ENCODE measurements at places on chromosomes 2 and 18. TPM values are rescaled to one million over a fixed set of nuclear protein-coding genes. Genes with fewer than 3 reads are reported as not detected.

DNA sequence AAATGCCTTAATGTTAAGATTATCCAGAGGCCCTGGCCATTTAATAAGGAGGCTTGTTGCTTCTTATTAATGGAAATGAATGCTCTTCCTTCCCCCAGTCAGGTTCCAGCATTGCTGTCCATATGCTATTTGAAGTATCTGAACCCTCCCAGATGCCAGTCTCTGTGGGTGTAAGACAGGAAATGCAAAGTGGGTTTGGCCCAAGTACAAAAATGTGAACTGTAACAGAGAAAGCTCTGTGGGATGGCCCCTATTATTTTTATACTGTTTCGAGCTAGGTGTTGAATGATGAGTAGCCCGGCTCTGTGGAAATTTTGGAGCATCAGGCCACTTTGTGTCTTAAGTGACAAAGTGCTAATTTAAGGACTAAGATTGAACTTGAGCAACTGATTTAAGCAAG, 141.0 kb downstream of the UXS1 start:
- no peaks in the 10 kb centered on the region for H3K36me3 ChIP-seq
- H3K27ac ChIP-seq = no peak overlapping the region
- H3K4me3 ChIP-seq = no peak overlapping the region
- no peaks in the 10 kb centered on the region for H3K27me3 ChIP-seq

- DNase-seq = no peak
- no peak overlapping the region for H3K27ac ChIP-seq
- H3K4me3 ChIP-seq = no peak overlapping the region
Observed at GRCh38 chr2:152114366-152114765, 15.5 kb upstream of the CACNB4 start.

DNA sequence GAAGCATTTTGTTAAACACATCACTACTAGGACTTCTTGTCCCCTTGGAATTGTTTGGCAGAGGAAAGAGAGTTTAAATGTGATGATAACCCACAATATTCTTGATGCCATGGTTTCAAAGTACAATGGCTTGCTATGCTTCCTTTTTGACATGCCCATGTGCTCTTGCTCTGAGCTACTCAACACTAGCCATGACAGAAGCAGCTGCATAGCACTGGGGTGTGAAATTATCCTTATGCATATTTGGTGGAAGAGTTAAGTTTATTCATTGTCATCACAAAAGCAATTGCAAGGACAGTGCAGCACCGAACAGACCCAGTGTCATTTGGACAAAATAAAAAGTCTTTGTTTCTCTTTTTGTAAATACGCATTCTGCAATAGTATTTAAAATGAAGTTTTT, 209.9 kb upstream of the CDH20 start:
- H3K27me3 ChIP-seq = no peaks in the 10 kb centered on the region
- H3K27ac ChIP-seq = no peak overlapping the region
- H3K4me3 ChIP-seq = no peak overlapping the region
- DNase-seq = no peak
- H3K4me1 ChIP-seq = no peaks in the 10 kb centered on the region

DNA sequence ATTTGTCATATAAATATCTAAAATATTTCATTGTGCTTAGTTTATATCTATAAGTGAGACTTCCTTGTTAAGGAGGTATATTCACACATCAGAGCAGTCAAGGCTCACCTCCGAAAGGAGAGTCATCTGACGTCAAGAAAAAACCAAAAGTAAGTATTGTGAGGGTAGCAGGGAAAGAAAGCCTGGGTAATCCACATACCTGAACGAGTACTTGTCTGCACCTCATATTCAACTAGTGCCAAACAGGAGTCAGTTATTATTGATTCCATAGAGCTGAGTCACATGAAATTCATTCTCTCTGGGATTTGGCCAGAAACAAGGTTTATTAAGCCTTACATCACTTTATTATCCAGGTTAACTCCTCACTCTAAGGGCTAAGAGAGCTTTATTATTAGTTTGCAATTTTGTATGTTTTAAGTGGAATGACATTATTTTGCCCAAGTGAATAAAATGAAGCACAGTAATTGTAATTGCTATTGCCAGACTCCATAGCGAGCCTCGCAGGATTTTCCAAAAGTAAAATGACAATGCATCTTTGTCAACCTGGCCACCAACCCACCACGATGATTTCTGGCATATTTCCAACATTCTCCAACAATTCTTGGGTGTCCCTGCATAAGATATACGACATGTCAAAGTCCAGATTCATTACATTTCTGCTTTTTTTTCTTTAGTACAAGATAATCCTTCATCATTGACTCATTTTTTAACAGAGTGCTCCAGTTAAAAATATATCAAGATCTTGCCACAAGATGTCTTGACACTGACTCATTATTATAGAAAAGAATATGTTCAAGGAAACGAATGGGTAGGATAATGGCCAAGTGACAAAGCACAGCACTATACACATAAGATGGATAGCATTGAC, 1210.4 kb upstream of the ACVR2A start:
- no peak for DNase-seq
- H3K36me3 ChIP-seq = no peaks in the 10 kb centered on the region
- H3K27me3 ChIP-seq = no peaks in the 10 kb centered on the region
- no peak overlapping the region for H3K27ac ChIP-seq
- H3K4me3 ChIP-seq = no peak overlapping the region

DNA sequence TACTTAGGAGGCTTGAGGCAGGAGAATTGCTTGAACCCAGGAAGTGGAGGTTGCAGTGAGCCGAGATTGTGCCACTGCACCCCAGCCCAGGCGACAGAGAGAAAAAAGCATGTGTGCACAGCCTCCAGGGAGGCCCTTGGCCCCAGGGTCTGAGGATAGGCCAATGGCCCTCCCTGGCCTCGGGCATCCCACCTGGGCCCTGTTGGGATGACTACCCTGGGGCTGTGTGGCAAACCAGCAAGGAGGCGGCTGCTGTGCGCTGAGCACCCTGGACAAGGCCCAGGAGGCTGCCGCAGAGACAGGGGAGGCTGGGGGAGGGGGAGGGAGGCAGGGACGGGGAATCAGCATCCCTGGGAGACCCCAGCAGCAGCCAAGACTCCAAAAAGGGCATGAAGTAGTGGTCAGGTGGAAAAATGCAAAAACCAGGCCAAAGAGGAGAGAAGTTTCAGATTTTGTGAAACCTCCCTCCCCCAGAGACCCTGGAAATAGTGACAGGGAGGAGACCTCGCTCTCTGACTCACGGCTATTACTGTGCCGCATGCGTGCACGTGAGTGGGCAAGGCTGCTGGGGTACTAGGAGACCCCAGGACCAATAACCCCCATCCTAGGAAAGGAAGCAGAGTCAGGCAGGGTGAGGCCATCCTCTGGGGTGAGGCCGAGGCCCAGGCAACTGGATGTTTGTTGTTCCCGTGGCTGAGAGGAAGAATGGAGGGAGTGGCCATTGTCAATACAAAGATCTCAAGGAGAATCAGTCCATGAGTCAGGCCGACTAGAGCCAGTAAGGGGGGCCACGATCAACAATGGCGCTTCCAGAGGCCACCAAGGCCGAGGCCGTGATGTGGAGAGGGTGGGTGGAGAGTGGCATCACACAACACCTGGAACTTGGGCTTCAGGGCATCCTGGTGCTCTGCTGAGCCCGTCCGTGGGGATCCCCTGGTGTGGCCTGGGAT, 16.0 kb upstream of the B3GNT7 start:
- H3K4me3 ChIP-seq = no peak overlapping the region
- H3K27me3 ChIP-seq = no peaks in the 10 kb centered on the region
- no peaks in the 10 kb centered on the region for H3K36me3 ChIP-seq
- no peak overlapping the region for H3K27ac ChIP-seq

GRCh38 chr18:9097349-9097748, 5.2 kb upstream of the NDUFV2 start:
- no peak overlapping the region for H3K4me3 ChIP-seq
- H3K36me3 ChIP-seq = no peaks in the 10 kb centered on the region
- H3K27me3 ChIP-seq = no peaks in the 10 kb centered on the region
- H3K4me1 ChIP-seq = peaks cover 8% of the 10 kb centered on the region
- DNase-seq = no peak
- H3K27ac ChIP-seq = no peak overlapping the region

TNS1 gene
- total RNA-seq = 1,334 TPM

STON1 gene
- total RNA-seq = 23.4 TPM
